ENCODE measurements at places on chromosomes 3 and 15. TPM values are rescaled to one million over a fixed set of nuclear protein-coding genes. Genes with fewer than 3 reads are reported as not detected.

VWA5B2 gene
- total RNA-seq, result not detected

CISH gene
- total RNA-seq, result 6.5 TPM

BTD gene
- total RNA-seq, result 19.3 TPM

PGBD4 gene
- total RNA-seq, result 1.3 TPM

DPPA2 gene
- not detected for total RNA-seq

Data from tongue (tissue), 3 donors.